GM13976 (cell line): ENCODE measurements at places on chromosomes 7 and 10.

DNA sequence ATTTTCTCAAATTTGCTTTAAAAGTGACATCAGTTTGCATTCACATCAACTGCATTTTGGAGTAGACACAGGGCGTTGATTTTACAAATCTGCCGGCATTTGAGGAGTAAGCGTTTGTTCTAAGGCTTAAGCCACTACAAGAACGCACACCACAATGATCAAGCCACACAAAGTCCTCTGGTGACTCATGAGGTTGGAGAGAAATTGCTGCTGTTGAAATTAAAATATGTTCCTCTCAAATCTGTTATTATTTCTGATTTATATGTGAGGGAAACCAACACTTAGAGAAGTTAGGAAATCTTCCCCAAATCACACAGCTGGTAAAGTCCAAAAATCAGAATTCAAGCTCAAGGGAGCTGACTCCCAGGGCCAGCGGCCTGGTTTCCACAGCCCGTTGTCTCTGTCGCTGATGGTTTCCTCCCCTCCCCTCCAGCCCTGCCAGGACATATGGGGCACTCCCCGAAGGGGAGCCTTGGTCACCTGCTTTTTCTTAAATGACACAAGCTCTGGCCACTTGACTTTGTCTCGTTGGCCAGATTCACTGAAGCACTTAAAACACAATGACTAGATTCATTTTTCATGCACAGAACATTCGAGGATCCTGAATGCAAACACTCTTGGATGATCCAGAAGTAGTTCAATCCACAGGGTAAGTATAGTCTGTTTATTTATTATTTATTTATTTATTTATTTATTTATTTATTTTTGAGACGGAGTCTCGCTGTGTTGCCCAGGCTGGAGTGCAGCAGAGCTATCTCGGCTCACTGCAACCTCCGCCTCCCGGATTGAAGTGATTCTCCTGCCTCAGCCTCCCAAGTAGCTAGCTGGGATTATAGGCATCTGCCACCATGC, 29.2 kb upstream of the KLF6 start:
- no peak for DNase-seq

- DNase-seq: no peak
Observed at GRCh38 chr7:22114440-22114981, 168.8 kb upstream of the CDCA7L start.

- no peak for DNase-seq
Observed at GRCh38 chr10:74828946-74829345, 2.5 kb downstream of the KAT6B start.

DNA sequence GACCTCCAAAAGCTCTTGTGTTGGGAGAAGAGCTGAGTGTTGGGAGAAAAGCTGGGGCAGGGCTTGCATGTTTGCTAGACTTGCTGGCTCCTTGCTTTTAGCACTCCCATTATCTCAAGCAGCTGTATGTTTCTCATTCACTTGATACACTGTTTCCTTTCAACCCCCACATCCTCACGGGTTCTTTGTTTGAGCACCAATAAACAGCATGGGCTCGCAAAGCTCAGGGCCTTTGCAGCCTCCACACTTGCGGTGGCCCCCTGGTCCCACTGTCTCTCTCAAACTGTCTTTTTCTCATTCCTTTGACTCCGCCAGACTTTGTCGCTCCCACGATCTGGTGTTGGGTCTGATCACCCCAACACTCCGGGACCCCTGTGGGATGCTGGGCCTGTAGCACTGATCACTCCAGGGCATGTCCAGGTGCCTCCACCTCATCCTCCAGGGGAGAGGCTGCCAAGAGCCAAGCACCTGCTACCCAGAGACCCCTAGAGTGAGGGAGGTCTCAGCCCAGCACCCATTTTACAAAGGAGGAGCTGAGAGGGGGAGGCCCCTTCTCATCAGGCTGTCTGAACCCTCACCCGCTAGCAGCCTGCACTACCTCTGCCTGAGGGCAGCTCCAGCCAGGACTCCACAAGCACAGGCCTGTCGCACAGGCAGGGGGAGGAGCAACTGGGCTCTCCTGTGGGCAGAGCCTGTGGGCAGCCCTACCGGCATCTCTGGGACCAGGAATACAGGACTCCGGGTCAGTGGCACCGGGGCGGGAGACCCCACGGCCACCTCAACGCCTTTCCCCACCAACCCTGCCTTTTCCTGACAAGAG, 49.1 kb upstream of the MSMB start:
- DNase-seq: no peak

DNA sequence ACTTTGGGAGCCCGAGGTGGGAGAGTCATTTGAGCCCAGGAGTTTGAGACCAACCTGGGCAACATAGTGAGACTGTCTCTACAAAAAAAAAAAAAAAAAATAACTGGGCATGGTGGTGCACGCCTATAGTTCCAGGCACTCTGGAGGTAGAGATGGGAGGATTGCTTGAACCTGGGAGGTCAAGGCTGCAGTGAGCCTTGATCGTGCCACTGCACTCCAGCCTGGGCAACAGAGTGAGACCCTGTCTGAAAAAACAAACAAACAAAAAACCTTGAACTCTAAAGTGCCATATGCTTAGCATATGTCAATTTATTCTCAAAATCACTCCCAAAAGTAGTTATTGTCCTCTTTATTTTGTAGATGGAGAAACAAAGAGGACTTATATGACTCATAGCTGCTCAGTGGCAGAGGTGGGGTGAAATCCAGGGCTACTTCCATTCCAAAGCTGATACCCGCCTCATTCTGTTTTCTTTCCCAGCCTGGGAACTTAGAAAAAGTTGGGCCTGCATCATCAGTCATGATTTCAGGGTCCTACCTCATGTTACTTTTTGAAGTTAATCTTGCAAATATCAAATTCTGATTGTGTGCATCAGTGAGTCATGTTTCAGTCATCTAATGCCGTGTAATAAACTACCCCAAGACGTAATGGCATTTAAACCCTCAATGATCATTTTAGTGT, 13.3 kb downstream of the DHTKD1 start:
- DNase-seq: no peak

GRCh38 chr7:150721970-150722373, 5.6 kb downstream of the GIMAP1 start:
- DNase-seq: peak; percentile 8

GRCh38 chr10:77492368-77492994, 145.1 kb downstream of the KCNMA1 start:
- no peak for DNase-seq

GRCh38 chr10:1650542-1651269, 86.6 kb downstream of the ADARB2 start:
- no peak for DNase-seq

DNA sequence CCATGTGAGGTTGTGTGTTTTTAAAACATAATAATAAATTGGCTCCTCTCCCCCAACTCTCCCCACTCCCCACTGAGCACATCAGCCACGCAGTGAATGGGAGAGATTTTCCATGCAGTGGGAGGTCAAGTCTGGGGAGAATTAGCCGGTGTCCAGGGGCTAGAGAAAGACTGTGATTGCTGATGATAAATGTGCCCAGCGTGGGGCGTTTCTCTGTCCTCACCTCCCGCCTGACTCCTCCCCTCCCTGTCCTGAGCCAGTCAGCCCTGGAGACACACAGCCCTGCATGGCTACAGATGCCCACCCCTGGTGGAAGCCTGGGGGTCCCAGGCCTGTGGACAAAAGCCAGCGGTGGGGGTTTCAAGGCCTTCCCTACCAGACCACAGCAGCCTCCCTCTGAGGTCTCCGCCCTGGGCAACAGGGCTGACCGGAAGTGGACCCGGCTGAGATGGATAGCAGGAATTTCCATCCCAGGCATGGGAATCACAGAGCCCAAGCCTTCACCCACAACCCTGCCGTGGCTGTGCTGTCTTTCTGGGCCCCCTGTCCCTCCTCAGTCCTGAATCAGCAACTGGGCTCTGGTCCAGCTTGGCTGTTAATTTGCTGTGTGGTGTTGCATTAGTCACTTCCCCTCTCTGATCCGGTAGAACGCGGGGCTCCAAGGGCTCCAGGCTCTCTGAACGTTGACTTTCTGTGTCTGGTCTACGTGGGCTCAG, 46.8 kb upstream of the SLC29A3 start:
- no peak for DNase-seq

DNA sequence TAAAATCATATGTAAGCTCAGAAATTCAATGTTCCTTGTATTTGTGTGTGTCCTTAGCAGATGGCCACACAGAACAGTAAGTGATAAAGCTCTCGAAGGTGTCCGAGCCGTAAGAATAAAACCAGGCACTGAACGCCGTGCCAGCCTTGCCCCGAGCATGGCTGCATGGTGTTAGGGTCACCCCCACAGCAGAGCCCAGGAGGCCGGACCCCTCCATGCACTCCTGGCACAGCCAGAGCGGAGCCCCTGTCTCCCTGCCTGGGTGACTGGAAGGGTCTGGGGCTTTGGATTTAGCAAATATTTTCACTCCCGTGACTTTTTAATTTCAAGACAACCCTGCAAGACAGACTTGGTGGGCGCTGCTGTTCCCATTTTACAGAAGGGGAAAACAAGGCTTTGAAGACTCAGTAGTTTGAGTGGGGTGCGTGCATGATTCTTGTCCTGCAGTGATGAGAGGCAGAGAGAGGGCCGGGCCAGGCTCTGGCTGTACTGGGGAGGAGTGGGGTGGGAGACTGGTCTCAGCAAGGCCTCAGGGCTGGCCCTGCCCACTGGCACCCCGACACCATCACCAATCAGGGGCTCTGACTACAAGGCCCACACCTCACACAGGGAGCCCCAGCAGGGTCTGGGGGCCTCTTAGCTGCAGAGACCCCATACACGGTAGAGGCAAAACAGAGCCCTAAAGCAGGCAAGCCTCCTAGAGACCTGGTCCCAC, 39.4 kb downstream of the VIPR2 start:
- DNase-seq: no peak

DNA sequence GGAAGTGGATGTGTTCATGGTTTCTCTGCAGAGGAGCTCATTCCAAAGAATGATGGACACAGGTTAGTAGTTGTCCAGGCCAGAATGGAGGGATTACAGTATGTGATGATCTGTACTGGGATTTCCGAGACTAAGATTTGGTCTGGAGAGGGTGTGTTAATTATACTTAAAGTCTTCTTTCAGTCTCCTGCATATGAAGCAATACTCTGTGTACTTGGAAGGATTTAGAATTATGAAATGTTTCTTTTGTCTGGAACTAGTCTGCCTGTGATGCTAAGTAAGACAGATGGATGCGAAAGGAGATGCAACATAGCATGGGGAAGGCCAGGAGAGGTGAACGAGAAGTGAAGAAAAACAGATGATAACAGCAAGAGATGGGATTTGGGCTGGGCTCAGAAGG, 305.1 kb upstream of the LYZL1 start:
- DNase-seq: no peak

- no peak for DNase-seq
Observed at GRCh38 chr10:77553966-77554365, 83.6 kb downstream of the KCNMA1 start.

DNA sequence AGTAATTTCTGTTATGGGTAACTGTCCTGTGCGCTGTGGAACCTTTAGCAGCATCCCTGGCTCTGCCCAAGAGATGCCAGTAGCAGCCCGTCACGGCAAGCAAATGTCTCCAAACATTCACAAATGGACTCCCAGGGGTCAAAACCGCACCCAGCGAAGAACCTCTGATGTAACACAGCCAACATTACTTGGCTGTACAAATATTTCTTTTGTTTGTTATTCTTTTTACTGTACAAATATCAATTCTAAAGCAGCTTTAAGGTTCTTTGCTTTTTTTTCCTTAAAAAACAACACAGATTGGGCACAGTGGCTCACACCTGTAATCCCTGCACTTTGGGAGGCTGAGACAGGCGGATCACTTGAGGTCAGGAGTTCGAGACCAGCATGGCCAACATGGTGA, 182.5 kb downstream of the KMT2E start:
- DNase-seq: no peak
